ENCODE measurements at places on chromosomes 2 and 18. TPM values are rescaled to one million over a fixed set of nuclear protein-coding genes. Genes with fewer than 3 reads are reported as not detected.

- no peak for DNase-seq
Measured at GRCh38 chr2:16855183-16855582, 189.5 kb upstream of the CYRIA start.

- DNase-seq = no peak
Measured at GRCh38 chr2:178059111-178059510, 13.5 kb downstream of the PDE11A start.

ASXL3 gene
- 11.7 TPM for polyA plus RNA-seq

LRRTM4 gene
- polyA plus RNA-seq = 1.1 TPM

MCM6 gene
- 45.6 TPM for polyA plus RNA-seq
